Cardiac septum (tissue), 1 donor: ENCODE measurements at places on chromosomes 11 and 22.

DNA sequence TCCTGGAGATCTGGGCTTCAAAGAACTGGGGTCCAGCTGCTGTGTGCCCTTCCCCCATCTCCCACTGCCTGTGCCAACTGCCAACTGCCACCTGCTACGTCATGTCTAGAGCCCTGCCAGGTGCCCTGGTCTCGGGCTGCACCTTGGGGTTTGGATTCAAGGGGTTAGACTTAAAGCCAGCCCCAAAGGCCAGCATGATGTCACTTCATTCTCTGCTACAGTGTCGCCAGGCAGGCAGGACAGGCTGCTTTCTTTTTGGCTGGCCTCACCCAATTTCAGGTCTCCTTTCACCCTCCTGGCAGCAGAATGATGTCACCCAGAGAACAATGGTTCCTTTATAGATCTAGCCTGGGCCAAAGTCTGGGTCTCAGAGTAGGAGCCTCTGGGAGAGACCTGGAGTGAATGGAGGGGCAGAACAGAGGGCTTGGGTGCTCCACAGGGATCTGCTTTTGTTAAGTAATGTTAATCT lies 79.5 kb upstream of the CRYBB3 start:
- no peak for DNase-seq

DNA sequence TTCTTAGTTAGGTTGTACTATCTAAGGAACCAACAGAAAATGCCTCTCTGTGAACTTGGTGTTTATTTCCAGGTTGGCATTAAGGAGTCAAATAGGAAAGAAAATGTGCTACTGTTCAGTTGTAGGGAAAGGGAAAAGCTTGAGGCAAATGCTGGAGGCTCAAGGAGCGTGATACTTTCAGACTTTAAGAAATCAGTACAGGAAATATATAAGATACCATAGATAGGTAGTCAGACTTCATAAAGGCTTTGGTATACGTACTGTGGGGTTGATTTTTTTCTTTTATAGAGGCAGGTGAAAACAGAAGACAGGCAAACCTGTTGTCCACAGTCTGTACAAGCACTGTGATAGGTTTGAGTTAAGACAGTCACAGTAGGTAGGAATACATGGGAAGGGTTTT lies 30.8 kb downstream of the EP300 start:
- no peak for DNase-seq

DNA sequence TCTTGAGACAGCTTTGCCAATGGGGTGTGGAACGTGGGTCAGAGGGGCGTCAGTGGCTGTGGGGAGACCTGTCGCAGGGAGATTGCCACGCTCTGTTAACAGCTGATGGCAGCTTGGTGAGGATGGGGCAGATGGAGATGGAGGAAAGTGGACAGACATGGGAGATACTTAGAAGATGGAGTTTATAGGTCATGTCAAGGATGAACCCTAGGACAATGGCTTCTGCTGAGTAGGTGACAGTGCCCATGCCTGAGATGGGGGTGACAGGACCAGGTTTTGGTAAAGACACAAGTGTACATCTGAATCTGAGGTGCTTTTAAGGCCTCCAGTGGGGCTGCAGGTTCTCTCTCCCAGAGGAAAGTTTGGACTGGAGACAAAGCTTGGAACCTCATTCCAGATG lies 51.5 kb upstream of the ACCSL start:
- no peak for DNase-seq

GRCh38 chr11:79209540-79210266 lies 231.1 kb downstream of the TENM4 start:
- DNase-seq, result no peak

GRCh38 chr11:102110761-102111010 lies 439 bp downstream of the YAP1 start:
- no peak for DNase-seq

- no peak for DNase-seq
These were observed 15.6 kb downstream of the E2F8 start for GRCh38 chr11:19225123-19225522.

GRCh38 chr22:42961810-42962209 lies 53.1 kb downstream of the PACSIN2 start:
- DNase-seq, result no peak

DNA sequence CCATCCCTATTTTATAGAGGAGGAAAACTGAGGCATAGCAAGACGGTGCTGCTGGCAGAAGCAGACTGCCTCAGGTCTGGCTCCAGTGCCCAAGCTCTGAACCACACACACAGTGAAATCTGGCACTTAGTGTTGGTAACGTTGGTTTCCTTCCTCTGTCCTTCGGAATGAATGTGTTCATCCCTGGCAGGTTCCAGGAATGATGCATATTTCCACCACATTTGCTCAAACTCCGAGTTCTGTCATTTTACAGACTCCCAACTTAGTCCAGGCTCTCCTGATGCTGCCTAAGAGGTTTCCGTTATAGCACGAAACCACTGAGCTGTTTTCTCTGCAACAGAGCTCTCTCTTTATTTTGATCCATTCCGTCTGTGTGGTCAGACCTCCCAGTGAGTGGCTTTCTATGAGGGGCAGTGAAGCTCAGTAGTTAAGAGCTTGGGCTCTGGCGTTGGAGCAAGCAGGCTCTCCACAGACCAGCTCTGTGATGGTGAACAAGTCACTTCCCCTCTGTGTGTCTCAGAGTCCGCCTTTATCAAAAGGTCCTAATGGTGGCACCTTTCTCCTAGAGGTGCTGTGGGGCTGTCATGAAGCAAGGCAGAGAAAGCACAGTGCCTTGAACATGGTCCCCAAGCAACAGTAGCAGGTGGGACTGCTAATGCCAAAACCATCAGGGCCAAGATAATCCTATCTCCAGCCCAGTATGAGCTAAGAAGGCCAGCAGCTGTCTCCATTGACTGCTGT lies 200.3 kb downstream of the MYO18B start:
- DNase-seq, result no peak

GRCh38 chr11:126337474-126338241 lies 17.8 kb upstream of the ST3GAL4 start:
- peak; percentile 72 for DNase-seq

- no peak for DNase-seq
These were observed 20.3 kb upstream of the TH start for GRCh38 chr11:2191883-2192282.

GRCh38 chr22:25235547-25236290 lies 16.3 kb downstream of the CRYBB2 start:
- DNase-seq, result peak; percentile 83

GRCh38 chr22:28710576-28711191 lies 30.9 kb downstream of the CHEK2 start:
- DNase-seq, result no peak
